ENCODE measurements at places on chromosomes 2 and 18. TPM values are rescaled to one million over a fixed set of nuclear protein-coding genes. Genes with fewer than 3 reads are reported as not detected.

The CYB5A gene
- total RNA-seq: 77.7 TPM

The VWA3B gene
- total RNA-seq: not detected

The TUBA4B gene
- not detected for total RNA-seq

The ST8SIA5 gene
- total RNA-seq: not detected

The PPP1R1C gene
- total RNA-seq: not detected

The CTNNA2 gene
- not detected for total RNA-seq

All from CD8-positive, alpha-beta memory T cell (primary cell).